Bone marrow (tissue), 2 donors: ENCODE measurements at places on chromosomes 5 and 9.
A peak's percentile ranks its signal among the peaks of the same experiment; 100 is the strongest.

GRCh38 chr5:124747791-124748686 is 1.6 kb upstream of the ZNF608 start:
- DNase-seq, result peak; percentile 81

GRCh38 chr5:108541836-108542235 is 159.9 kb upstream of the FBXL17 start:
- no peak for DNase-seq

DNA sequence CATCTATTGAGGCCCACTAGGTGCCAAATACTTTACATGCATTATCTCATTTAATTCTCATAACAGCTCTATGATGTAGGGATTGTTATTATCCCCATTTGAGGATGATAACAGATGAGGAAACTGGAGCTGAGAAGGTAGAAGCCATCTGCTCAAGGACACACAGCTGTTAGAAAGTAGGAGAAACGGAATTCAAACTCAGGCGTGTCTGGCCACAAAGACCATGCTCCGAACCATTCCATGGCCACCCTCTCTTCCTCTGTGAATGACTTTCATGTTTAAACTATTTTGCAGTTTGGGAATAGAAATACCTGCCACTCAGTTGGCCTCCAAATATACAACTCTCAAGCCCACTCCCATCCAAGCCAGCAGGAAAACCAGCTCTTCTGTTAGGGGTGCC is 87.6 kb upstream of the ANKRD55 start:
- no peak for DNase-seq

GRCh38 chr5:40680741-40681362 is 1.1 kb downstream of the PTGER4 start:
- no peak for DNase-seq

DNA sequence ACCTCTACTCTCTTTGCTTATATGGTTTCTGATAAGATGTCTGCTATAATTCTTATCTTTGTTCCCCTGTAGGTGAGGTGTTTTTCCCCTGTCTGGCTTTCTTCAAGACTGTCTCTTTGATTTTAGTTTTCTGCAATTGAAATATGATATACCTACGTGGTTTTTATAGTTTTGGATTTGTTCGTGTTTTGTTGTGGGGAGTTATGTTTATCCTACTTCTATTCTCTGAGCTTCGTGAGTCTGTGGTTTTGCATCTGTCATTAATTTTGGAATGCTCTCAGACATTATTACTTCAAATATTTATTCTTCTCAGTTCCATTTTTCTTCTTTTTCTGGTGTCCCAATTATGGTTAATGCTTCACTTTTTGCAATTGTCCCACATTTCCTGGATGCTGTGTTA is 521.3 kb downstream of the KCTD16 start:
- no peak for DNase-seq

DNA sequence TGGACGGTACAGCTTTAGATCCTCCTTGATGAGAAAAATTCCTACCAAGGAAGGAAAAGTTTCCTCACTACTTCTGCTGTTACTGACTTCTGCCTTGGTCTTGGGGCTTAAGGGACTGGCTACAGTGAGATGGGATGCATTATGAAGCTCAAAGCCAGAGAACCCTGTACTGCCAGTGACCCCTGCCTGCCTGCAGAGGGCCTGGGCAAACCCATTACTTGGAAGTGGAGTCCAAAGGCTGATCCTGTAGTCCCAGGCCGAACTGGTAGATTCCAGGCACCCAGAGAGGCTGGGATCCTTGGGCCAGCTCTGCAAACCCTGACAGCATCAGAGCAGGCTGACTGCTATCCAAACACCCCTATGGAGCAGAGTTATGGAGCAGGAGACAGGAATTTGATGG is 25.7 kb upstream of the NR5A1 start:
- DNase-seq, result no peak

GRCh38 chr5:60349891-60350415 is 350.0 kb downstream of the DEPDC1B start:
- no peak for DNase-seq

DNA sequence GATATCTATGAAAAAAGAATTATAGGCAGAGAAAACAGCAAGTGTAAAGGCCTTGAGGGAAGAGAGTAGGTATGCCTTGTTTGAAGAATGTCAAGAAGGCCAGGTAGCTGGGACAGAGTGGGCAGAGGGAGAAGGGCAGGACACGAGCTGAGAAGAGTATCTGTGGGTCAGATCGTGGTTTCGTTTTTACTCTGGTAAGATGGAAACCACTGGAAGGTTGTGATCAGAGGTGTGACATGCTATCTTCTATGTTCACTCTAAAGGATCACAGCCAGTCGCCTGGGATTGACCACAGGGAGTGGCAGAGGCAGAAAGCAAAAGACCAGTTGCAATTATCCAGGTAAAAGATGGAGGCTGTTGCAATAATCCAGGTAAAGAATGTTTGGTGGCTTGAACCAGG is 12.6 kb upstream of the ARHGAP26 start:
- no peak for DNase-seq

DNA sequence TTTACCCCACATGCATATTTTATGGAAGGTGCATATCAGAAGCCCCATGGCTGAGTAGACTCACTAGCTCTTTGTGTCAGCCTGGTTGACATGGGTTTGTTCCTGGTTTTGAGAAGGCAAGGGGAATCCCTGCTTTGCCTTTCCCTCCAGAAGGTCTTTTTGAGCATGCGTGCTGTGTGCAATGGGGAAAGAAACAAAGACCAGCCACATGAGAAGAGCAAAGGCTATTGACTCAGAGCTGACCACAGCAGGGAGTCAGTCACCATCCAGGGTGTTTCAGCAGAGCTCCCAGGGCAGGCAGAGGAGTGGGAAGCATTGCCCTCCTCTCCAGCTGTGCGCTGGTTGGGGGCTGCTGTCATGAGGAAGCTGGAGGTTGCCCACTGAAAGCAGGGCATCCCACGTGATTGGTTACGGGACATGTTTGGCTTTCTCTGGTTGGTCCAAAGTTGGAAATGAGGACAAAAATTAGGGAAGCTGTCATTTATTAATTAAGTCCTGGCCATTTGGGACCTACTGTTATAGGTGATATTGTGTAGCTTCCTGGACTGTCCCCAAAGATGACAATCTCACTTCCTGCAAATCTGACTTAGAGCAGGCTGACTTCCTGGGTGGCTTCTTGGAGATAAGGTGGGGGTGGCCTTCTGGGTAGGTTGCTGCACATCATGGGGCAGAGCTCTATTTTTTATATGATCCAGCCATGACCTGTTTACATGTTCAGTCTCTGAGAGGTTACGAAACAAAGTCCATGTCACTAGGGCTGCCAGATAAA is 48.9 kb upstream of the TDRD7 start:
- no peak for DNase-seq

DNA sequence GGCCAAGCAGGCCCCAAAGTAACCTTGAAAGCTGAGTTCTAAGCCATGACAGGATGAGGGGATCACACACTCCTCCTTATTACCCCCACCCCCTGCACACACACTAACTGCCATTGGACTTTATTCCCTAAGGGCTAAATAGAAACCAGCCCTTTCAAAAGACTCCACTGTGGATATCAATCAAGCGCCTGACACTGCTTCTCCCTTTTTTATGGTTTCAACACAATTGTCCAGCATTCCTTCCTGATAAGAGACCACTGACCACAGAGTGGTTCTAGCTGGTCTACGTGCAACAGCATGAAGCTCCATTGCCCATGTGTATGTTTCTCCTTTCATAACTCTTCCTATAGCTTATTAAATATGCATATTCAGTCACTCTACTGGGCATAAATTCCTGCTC is 34.7 kb downstream of the PAEP start:
- no peak for DNase-seq

GRCh38 chr5:33711094-33711679 is 180.6 kb downstream of the ADAMTS12 start:
- DNase-seq, result no peak

GRCh38 chr5:154771383-154771901 is 16.3 kb downstream of the LARP1 start:
- DNase-seq, result no peak

GRCh38 chr9:137454145-137454596 is 5.0 kb downstream of the NSMF start:
- no peak for DNase-seq

DNA sequence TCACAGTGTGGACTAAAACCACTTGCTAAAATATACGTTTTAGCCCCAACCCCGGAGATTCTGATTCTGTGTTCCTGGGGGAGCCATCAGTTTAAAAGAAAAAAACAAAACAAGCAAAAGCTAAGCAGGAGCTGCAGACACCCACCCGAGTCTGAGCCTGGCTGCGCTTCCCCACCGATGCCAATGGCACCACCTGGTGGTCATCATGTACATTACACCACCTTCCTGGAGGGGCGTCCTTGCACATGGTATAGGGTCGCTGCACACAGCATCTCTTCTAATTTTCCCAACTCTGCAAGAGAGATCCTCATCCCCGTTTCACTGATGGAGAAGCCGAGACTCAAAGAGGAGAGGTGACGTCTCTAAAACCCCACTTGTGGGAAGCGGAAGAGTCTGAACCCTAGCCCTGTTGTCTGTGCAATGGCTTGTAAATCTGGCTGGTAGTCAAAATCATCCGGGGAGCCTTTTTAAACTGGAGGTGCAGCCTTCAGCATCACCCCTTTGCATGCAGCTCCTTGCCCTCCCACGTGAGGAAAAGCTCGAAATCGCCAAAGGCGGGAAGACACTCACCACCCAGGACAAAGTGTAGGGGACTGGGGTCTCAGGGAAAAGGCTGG is 23.1 kb upstream of the CNOT6 start:
- peak; percentile 25 for DNase-seq

- DNase-seq, result no peak
Observed at GRCh38 chr5:31758803-31759425, 120.0 kb downstream of the PDZD2 start.
